Neural crest cell (in vitro differentiated cells): ENCODE measurements at places on chromosomes 5 and 9. TPM values are rescaled to one million over a fixed set of nuclear protein-coding genes. Genes with fewer than 3 reads are reported as not detected.

DNA sequence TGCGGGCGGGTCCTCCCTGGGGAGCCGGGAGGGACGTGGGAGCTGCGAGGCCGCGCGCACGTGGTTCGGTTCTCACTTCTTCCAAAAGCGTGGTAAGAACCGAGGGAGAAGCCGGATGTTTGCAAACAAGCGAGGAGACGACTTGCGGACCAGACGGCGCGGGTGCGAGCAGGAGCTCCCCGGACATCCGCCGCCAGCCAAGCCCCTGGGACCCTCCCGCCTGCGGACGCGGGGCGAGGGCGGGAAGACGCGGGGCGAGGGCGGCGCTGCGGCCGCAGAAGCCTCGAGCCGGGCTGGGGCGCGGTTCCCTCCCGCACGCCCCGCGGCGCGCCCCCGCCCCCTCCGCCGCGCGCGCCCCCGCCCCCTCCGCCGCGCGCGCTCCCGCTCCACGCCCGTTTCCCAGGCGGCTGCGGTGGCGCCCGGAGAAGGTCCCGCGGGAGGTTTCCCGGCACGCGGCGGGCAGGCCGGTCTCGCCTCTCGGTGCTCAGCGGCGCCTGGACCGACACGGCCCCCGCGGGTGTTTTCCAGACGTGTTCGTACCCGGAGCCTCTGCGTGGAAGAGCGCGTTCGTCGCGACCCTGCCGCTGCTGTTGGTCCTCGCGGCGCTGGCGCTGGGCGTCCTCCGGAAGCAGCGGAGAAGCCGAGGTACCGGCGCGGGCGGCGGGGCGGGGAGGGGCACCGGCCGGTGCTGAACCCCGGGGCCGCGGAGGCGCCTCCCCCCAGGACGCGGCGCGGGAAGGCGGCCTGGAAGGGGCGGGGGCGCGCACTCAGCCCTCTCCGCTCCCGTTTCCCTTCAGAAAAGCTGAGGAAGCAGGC lies 12.8 kb downstream of the BTNL9 start:
- DNase-seq = no peak

GRCh38 chr9:36870960-36871359 lies 163.1 kb downstream of the PAX5 start:
- no peak for DNase-seq

DNA sequence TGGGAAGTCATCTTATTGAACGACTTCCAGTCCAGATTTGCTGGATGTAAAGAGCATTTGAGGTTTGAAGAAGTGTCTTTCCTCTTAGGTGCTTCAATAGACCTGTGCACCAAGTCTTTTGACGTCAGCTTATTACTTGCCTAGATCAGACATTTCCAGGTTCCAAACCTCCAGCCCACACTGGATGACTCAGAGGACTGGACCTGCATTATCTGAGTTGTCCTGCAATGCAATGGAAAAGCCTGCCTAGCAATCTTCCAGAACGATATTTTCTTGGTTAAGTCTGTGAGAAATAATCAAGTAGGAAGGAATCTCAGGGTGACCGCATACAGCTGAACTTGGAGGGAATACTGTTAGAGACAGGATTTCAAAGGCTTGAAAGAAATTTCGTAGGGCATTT lies 147.2 kb upstream of the MOCS2 start:
- no peak for DNase-seq

DNA sequence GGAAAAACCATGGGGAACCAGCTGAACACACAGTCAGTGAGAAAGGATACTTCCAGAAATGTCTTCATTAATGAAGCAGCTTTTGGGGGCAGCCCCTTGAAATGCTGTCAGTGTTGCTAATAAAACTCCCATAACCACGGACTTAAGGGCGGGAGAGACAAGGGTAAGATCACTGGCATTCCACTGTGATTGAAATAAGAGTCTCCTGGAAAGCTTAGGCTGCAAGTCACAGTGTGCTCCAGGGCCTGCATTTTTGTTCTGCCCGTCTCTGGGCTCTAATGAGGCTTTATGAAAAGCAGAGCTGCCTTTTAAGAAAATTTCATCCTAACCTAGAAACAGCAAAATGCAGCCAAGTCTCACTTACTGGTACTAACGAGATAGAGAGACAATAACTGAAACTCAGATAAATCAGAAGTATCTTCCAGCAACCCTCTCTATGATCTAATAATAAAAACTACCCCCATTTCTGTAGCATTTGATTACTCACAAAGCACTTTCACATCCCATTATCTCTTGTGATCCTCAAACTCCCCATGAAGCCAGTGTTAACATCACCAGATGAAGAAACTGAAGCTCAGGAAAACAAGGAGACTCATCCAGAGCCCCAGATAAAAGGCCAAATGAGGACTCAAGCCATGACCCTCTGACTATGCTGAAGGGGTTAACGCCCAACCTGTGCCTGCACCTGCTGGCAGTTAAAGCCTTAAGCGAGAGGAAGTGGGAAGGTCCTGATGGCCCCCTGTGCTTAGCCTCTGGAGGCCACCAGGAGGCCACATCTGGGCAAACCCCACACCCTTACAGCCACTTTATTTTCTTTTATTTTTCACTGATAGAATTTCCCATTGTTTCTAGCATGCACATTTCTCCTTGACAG lies 37.5 kb downstream of the SPOCK1 start:
- no peak for DNase-seq

- DNase-seq = no peak
Measured at GRCh38 chr9:2718698-2719033, 1.4 kb downstream of the KCNV2 start.

DNA sequence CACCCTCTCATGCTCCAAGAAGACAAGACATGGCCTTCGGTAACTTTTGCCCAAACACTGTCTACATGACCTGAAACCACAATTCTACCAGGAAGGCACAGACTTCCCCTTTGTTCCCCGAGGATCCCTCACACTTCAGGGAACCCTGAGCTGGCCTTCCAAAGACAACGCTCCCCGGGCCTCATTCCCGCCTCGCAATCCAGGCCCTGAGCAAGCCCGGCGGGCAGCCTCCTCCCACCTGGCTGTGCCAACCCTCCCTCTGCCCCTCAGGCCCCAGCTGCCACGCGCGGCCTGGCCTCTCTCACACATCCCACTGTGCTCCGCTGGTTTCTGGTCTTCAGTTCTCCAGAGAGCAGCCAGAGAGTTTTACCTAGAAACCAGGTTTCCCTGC lies 7.3 kb downstream of the QSOX2 start:
- DNase-seq = no peak

GRCh38 chr5:65907135-65907534 lies 19.2 kb upstream of the ERBIN start:
- no peak for DNase-seq

DNA sequence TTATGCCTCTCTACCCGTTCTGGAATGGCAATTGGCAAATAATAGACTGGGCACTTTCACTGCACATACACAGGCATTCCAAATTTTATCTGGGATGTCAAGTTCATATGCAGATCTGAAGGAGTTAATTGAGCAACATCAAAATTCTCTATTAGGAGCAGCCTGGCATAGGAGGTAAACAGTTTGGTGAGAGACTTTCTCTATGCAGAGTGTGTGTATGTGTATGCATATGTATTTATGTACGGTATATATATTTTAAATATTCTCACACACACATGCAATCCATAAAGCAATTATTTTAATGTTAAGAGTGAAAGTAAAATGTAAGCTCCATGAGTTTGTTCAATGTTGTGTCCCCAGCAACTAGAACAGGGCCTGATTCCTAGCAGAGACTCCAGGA lies 517.8 kb downstream of the CTNND2 start:
- DNase-seq = no peak

- no peak for DNase-seq
Measured at GRCh38 chr9:35518225-35518821, 28.4 kb downstream of the RUSC2 start.

Gene TOR2A
- total RNA-seq = 25.7 and 27.4 TPM in 2 replicates

Gene PCDHGC4
- 14.8 and 15.9 TPM in 2 replicates for total RNA-seq

Gene S1PR3
- 7.5 and 7.9 TPM in 2 replicates for total RNA-seq
